ENCODE measurements at places on chromosomes 4 and X. TPM values are rescaled to one million over a fixed set of nuclear protein-coding genes. Genes with fewer than 3 reads are reported as not detected.

The UGT2B10 gene
- total RNA-seq = not detected

The CLDN22 gene
- total RNA-seq = not detected

The PALLD gene
- total RNA-seq = 8.7 TPM

The TLL1 gene
- 12.5 TPM for total RNA-seq

The COL25A1 gene
- 0.16 TPM for total RNA-seq

The TBL1X gene
- 14.9 TPM for total RNA-seq

The SLITRK4 gene
- 2.9 TPM for total RNA-seq

The HTRA3 gene
- total RNA-seq = 8.5 TPM

The ZNF630 gene
- 0.65 TPM for total RNA-seq

The EVC gene
- 33.0 TPM for total RNA-seq

The USP17L25 gene
- not detected for total RNA-seq

The SSX2B gene
- not detected for total RNA-seq

The SORCS2 gene
- not detected for total RNA-seq

The TGIF2LX gene
- not detected for total RNA-seq

The RGN gene
- under 0.01 TPM for total RNA-seq

The DKK2 gene
- total RNA-seq = 0.13 TPM

The NEIL3 gene
- total RNA-seq = 3.8 TPM

The GABRG1 gene
- not detected for total RNA-seq

The APBB2 gene
- total RNA-seq = 79.8 TPM

The PCDH7 gene
- total RNA-seq = under 0.01 TPM

The FREM3 gene
- total RNA-seq = 0.76 TPM

The XAGE2 gene
- not detected for total RNA-seq

The POU4F2 gene
- not detected for total RNA-seq

The VCX gene
- total RNA-seq = not detected

The KCND1 gene
- total RNA-seq = 0.32 TPM

The RAB40AL gene
- 0.94 TPM for total RNA-seq

The APLN gene
- 213 TPM for total RNA-seq

The COL4A5 gene
- 23.9 TPM for total RNA-seq

The CSAG3 gene
- not detected for total RNA-seq

The PAGE2 gene
- total RNA-seq = not detected

The MAGEA2B gene
- total RNA-seq = not detected

The KLB gene
- total RNA-seq = 0.06 TPM

The TCEAL2 gene
- not detected for total RNA-seq

The PDGFC gene
- total RNA-seq = 0.97 TPM

The SPATA18 gene
- 9.1 TPM for total RNA-seq

The CENPVL2 gene
- total RNA-seq = not detected

The PRRG3 gene
- total RNA-seq = not detected

The HSPA4L gene
- 2.4 TPM for total RNA-seq

The RHOXF2B gene
- not detected for total RNA-seq

The RASL11B gene
- total RNA-seq = not detected

The EGF gene
- total RNA-seq = not detected

The CT45A9 gene
- total RNA-seq = not detected

The FABP2 gene
- not detected for total RNA-seq

The STK32B gene
- total RNA-seq = 29.6 TPM

The BTK gene
- not detected for total RNA-seq

The P2RY10 gene
- total RNA-seq = not detected

The RAB9B gene
- 1.1 TPM for total RNA-seq

The PSAPL1 gene
- not detected for total RNA-seq

The EREG gene
- total RNA-seq = under 0.01 TPM

The HELT gene
- not detected for total RNA-seq

Data from bladder microvascular endothelial cell (primary cell).